ENCODE measurements at places on chromosomes 4 and X.
A peak's percentile ranks its signal among the peaks of the same experiment; 100 is the strongest.

DNA sequence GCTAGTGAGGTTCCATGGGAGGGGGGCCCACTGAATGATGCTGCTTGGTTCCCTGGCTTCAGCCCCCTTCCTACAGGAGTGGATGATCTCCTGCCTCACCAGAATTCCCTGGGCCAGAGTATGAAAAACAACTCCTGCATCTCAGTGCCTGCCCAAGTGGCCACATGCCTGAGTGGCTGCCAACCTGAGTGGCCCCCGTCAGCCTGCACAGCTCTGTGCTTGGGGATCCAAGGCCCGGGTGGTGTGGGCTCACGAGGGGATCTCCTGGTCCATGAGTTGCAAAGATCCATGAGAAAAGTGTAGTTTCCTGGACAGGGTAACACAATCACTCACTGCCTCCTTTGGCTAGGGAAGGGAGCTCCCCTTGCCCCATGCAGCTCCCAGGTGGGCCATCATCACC, 17.1 kb downstream of the STPG2 start:
- no peak for DNase-seq
- H3K27ac ChIP-seq, result no peak overlapping the region
- H3K27me3 ChIP-seq, result no peaks in the 10 kb centered on the region
- H3K4me3 ChIP-seq, result no peak overlapping the region
- H3K4me1 ChIP-seq, result no peaks in the 10 kb centered on the region

DNA sequence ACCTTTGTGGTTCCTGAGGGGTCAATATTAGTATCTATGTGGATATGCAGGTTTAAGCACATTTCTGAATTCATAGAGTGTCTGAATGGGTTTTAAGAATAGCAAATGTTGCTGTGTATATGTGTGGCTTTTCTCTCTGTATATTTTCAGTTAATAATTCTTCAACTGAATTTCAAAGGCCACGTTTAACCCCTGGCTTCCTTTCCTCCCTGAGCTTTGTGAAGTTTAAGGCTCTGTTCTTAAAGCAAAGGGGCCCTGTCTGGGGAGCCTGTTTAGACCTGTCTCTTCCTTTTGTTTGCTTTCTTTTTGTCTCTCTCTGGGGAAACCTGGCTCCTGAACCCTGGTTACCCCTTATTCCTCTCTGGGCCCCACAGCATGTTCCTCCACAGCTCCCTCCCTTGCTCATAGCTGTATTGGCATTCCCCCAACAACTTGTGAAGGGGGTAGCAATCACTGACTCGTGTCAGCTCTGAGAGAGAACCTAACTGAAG, 139.1 kb downstream of the COL4A6 start:
- H3K4me1 ChIP-seq, result peaks cover 5% of the 10 kb centered on the region
- no peak overlapping the region for H3K4me3 ChIP-seq
- H3K36me3 ChIP-seq, result no peaks in the 10 kb centered on the region
- H3K27ac ChIP-seq, result no peak overlapping the region
- no peaks in the 10 kb centered on the region for H3K27me3 ChIP-seq

- H3K4me3 ChIP-seq, result no peak overlapping the region
- no peaks in the 10 kb centered on the region for H3K4me1 ChIP-seq
- no peak overlapping the region for H3K27ac ChIP-seq
- H3K27me3 ChIP-seq, result no peaks in the 10 kb centered on the region
Observed at GRCh38 chr4:159871141-159871540, 768.3 kb downstream of the RAPGEF2 start.

DNA sequence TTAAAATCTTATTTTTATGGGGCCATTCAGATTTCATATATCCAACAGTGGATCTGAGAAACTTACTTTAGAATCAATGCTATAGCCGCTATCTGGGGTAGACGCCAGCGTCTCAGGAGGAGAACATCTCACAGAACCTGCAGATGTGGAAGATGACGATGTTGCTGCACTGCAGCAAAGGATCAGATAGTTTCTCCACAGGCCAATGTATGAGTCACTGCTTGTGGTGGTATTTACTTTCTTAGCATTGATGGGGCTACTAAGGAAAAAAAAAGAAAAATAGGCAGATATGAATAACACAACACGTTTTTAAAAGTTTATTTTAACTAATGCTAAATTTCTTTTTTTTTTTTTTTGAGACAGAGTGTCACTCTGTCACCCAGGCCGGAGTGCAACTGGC, 85.9 kb downstream of the ZAR1 start:
- no peak overlapping the region for H3K27ac ChIP-seq
- no peak overlapping the region for H3K4me3 ChIP-seq
- H3K27me3 ChIP-seq, result no peaks in the 10 kb centered on the region
- no peaks in the 10 kb centered on the region for H3K4me1 ChIP-seq

GRCh38 chrX:47561659-47562151, 700 bp downstream of the ARAF start:
- H3K36me3 ChIP-seq, result peaks cover 17% of the 10 kb centered on the region
- no peaks in the 10 kb centered on the region for H3K4me1 ChIP-seq
- no peaks in the 10 kb centered on the region for H3K27me3 ChIP-seq
- peak overlapping the region; percentile 88 for H3K4me3 ChIP-seq
- peak overlapping the region; percentile 90 for H3K27ac ChIP-seq

DNA sequence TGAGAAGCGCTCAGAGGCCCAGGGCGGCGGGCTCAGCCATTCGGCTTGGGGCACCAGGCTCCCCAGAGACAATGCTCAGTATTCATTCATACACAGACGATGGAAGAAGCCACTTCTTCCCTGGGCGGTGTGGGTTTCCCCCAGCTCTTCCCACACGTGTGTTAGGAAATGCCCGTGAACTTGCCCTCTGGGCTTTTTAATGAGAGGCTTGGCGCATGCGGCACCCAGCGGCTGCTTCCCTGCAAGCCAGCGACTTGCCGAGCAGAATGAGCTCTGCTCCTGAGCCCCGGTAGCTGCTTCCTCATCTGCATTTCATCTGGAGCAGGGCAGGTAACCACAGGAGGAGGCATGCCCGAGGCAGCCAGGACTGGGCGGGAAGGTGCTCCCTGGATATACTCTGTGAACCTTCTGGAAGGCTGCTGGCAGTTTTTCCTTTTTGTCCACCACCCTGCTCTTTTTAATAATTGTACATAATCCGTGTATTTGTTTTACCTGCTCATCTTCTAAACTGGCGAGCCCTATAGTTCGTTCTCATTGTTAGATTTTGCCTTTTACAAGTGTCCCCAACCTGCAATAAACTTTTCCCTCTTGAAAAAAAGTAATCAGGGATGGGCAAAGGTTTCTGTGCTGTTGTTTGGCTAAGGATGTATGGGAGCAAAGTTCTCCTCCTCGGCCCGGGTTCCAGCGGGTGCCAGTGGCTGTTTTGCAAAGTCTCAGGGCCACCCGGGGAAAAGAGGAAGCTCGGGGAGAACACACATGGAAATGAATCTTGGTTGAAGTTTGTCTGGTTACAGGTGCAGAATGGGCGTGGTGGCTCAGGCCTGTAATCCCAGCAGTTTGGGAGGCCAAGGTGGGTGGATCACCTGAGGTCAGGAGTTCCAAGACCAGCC, 178.8 kb downstream of the DCLK2 start:
- peak; percentile 69 for DNase-seq
- no peaks in the 10 kb centered on the region for H3K27me3 ChIP-seq
- peaks cover 4% of the 10 kb centered on the region for H3K4me1 ChIP-seq
- H3K27ac ChIP-seq, result no peak overlapping the region
- H3K36me3 ChIP-seq, result no peaks in the 10 kb centered on the region

DNA sequence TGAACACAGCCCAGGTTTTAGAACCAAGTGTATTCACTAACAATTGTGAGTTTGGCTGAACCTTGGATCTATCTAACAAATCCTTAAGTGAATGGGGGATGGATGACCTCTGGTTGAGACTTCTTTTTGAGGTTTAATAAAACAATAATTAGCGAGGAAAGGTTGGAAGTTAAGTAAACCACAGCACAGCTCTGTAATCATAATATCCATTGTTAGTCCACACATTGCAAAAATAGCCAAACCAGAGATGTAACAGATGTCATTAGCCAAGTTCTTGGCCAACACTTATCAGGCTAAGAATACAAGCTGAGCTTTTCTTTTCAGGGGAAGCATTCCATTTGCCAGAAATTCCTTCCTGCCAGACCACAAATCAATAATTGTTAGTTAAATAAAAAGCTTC, 59.1 kb downstream of the FREM3 start:
- H3K36me3 ChIP-seq, result no peaks in the 10 kb centered on the region
- no peaks in the 10 kb centered on the region for H3K4me1 ChIP-seq
- no peaks in the 10 kb centered on the region for H3K27me3 ChIP-seq
- H3K4me3 ChIP-seq, result no peak overlapping the region
- DNase-seq, result no peak
- H3K27ac ChIP-seq, result no peak overlapping the region

DNA sequence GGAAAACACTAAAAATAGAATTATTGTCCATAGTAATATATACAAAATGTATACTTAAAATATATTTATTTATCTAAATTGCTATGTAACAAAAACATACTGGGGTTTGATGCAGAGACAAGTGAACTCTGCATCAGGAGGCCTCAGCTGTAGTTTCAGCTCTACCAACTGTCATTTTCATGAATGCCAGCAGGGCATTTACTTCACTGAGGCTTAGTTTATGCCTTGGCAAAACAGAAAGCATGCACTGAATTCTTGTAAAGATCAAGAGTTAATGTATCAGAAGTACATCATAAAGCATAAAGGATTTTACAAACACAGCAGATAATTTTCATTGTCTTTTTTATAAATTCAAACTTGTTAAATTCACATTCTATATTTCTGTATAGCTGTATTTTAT, 577.0 kb downstream of the C4orf33 start:
- H3K4me3 ChIP-seq, result no peak overlapping the region
- H3K27me3 ChIP-seq, result no peaks in the 10 kb centered on the region
- no peak for DNase-seq
- H3K27ac ChIP-seq, result no peak overlapping the region
- H3K4me1 ChIP-seq, result no peaks in the 10 kb centered on the region
- no peaks in the 10 kb centered on the region for H3K36me3 ChIP-seq

All from H1 (cell line).